ENCODE measurements at places on chromosomes 2 and 18.

- DNase-seq = no peak
These were observed 181.1 kb upstream of the RGPD4 start for GRCh38 chr2:107645586-107645985.

- no peak for DNase-seq
These were observed 22.4 kb downstream of the HRH4 start for GRCh38 chr18:24482821-24483220.

- no peak for DNase-seq
These were observed 54.8 kb downstream of the HPCAL1 start for GRCh38 chr2:10357193-10358169.

DNA sequence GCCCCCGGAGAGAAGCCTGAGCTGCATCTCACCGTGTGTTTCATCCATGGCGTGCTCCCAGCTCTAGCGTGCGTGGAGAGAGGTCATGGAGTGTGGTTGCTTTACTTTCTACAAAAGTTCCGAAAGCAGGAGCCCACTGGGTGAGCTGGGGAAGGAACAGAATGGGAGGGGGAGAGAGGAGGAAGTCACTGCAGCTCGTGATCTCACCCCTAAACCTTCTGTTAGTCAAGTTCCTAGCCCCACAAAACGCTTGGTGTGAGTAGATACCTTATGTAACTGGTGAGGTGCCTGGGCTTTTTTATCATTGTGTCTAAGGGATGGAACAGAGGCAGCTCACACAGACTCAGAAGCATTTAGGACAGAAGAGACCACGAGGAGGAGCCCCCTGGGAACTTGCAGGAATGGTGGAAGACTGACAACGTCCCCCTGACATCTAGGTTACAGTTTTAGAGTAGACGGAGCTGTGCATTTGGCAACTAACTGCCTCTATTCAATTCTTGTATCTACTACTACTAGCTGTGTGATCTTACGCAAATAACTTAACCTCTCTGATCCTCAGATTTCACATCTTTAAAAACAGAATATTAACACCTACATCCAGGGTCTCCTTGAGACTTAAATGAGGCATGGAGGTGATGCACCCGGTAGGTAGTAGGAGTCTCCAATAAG, 123.3 kb downstream of the ARL4C start:
- DNase-seq = no peak

DNA sequence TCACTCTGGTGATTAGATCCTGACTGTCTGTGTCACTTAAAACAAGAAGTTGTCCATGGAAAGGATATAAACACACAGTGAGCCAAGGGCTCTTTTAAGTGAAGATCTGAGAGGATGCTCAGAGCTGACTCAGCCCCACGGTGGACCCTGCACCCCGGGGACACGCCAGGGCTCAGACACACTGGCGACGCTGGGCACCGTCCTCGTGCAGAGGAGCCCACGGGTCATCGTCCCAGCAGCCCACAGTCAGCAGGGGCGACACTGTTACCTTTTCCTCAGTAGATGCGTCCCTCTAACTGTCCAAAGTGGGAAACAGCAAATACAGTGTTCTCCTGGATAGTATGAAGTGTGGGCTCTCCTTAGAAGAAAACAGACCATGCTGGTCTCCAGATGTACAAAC, 225.6 kb downstream of the HDAC4 start:
- no peak for DNase-seq

- DNase-seq = no peak
These were observed 1.7 kb downstream of the FZD7 start for GRCh38 chr2:202035089-202035940.

- no peak for DNase-seq
These were observed 864.7 kb downstream of the NRXN1 start for GRCh38 chr2:50167271-50167670.

DNA sequence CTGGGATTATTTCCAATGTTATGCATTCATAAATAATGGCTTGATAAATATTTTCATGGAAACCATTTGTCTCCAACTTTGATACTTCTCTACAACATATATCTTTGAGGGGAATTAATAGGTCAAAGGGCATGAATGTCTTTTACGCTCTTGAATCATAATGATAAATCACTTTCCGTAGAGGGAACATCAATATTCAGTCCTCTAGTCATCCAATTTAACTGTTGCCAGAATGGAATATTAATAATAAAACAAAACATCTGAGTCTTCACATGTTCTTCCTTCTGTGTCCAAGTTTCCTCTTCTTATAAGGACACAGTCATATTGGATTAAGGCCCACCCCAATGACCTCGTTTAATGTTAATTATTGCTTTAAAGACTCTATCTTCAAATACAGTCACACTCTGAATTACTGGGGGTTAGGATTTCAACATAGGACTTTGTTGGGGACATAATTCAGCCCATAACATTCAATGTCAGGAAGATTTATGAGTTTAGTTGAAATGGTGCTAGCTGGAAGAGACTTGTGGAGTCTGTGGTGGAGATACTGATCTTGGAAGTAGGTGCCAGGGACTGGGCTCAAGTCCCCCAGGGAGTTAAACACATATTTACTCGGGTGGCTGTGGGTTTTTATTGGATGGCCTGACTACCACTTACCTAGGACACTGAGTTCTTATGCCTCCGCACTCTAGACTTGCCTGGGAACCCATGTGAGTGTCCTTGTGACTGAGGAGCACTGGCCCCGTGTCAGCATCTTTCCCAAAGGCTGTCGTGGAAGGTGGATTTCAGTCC, 85.0 kb upstream of the SEC11C start:
- no peak for DNase-seq

DNA sequence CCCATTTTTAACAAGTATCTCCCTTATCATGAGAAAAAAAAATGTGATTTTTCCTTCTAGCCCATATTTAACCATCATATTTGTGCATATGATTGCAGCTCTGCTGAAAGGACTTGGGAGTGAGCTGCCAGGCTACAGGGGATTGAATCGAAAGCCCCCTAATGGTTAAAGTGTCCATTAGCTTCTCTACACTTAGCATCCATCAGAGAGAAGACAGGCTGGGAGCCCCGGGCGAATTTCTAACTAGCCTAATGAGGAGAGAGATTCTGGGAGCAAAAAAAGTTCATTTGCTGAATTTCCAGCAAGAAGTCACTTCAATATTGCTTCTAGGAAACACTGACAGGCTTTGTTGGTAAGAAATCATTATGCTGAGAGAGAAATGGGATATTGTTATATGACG, 848.8 kb downstream of the TDRD15 start:
- no peak for DNase-seq

DNA sequence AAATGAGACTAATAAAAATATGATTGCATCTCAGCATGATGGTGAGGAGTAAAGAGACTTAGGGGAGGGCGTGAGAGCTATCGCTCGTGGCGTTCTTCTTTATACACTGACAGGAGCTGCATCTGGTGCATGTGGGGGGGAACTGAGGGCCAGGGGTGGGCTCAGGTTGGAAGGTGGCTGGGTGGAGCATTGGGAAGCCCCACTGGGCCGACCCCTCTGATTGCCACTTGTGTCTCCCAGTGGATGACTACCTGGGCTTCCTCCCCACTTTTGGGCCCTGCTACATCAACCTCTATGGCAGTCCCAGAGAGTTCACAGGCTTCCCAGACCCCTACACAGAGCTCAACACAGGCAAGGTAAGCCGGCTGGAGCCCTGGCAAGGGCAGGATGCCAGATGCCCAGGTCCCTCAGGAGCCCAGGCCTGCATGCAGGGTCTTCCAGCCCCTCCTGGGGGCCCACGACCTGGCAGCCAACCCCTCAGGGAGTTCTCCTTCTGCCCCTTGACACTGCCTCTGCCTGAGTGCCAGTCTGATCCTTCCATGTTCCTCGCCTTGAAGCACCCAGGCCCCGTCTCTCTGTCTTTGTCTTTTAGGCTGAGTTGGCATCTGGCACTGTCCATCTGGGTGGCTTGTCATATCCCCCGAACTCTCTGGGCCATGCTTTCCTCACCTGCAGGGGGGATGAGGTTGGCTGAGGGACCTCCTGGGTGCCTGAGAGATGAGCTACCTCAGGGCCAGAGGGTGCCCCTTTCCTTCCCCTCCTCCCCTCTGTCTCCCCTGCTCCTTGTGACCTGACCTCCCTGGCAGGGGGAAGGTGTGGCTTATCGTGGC, 97.7 kb downstream of the DYSF start:
- DNase-seq = no peak

- DNase-seq = no peak
These were observed 194.2 kb upstream of the HDAC4 start for GRCh38 chr2:239594772-239595608.

GRCh38 chr18:47254341-47254939, 3.0 kb upstream of the SKOR2 start:
- no peak for DNase-seq

DNA sequence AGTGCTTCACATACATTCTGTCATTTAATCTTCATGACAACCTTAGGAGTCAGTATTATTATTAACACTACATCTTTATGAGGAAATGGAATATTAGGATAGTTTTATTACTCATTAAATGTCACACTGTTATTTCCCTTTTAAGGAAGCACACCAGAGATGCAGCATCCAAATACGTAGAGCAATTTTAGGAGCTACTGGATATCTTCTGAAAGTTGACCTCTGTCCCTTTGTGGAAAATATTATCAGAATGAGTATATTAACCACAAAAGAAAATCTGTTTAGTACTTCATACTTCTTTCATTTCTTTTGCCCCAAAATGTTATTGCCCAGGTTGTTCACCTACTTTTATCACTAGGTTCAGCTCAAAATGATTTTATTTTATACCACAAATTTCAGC, 72.9 kb upstream of the APCDD1 start:
- no peak for DNase-seq

DNA sequence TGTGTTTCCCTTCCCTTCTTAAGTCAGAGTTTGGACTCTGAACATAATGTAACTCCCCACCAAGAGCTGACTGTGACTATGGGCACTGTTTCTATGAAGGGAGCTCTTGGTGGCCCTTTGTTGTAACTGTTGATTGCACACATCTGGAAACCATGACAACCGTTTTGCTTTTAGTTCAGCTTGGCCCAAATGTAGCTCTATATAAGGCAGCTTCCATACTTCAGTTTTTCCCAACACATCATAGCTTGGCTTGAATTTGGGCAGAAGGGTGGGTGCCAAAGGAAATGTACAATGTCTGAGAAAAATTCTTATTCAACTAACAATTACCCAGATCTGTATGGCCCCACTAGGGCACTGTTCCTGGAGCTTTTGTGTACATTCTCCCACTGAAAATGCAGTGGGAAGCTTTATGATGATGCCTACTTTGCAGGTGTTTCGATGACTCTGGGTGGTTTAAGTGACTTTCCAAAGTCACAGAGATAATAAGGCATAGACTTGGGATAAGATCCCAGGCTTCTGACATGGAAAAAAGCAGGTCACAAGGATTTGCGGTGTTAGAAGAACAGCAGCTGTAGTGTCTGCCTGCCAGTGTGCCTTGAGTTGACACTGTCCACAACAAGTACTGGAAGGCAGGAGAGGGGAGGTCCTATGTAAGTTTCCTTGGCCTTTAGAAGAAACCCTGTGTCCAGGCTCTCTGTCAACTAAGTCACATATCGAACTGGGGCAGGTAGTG, 2.4 kb upstream of the CETN1 start:
- no peak for DNase-seq

- no peak for DNase-seq
These were observed 29.5 kb upstream of the ODC1 start for GRCh38 chr2:10477443-10478297.

GRCh38 chr18:47928466-47928865, 2.0 kb downstream of the SMAD2 start:
- DNase-seq = no peak

DNA sequence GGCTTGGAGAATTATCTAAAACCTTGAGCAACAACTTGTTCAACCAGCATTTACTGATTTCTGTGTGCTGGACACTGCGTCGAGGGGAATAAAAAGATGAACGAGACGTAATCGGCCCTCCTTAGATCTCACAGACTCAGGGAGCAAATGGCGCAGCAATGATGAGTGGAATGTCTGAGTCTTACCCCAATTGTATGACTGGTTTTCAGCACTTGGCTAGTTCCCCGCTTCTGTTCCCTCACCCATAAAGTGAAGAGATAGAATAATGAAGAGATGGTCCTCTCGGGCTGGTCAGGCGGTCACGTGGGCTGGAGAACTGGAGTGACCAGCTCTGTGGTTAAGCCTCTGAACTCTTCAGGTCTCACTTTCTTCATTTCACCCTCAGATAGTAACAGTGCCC, 17.3 kb upstream of the GATA6 start:
- DNase-seq = no peak

DNA sequence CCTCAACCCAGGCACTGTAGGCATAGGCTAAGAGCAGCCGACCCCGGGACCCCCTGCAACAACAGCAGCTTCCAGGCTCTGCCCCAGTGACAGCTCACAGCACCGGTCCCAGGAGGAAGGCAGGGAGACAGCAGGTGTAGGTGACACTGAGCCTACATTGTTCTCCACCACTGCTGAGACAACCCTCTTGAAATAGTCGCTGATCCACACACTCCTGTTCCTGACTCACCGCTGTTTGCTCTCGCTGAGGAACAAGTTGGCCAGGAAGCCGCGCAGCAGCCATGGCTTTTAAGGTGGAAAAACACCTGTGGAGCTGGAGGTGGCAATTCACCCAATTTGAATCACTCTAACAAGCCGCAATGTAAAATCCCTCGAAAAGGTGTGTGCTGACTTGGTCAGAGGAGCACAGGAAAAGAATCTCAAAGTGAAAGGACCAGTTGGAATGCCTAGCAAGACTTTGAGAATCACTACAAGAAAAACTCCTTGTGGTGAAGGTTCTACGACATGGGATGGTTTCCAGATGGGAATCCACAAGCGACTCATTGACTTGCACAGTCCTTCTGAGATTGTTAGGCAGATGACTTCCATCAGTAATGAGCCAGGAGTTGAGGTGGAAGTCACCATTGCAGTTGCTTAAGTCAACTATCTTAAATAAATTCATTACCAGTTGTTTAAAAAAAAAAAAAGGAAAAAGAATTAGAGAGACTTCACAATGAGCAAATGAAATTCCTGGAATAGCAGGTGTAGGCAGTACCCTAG, 167.5 kb downstream of the ARL4C start:
- DNase-seq = no peak

- DNase-seq = no peak
These were observed 85.7 kb upstream of the APCDD1 start for GRCh38 chr18:10368456-10369453.

DNA sequence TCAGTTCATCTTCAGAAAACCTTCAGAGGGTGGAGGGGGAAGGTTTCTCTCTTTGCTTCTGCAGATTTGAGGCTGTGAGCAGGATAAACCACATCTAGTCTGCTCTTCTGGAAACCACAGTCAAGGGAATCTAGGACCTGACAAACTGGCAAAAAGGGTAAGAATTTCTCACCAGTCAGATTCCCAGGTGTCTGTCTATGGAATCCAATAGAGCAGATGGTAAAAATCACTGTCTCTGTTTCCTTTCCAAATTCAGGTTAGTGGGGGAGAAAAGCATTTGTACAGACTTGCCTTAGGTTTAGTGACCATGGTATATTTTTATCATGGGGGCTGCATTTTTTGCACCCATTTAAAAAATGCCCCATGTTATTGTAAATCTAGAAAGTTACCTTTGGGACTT, 62.2 kb upstream of the POLE4 start:
- DNase-seq = no peak
